ENCODE measurements at places on chromosomes 13 and 19. TPM values are rescaled to one million over a fixed set of nuclear protein-coding genes. Genes with fewer than 3 reads are reported as not detected.

Gene SGCG
- 2.6 TPM for polyA plus RNA-seq

Gene SELENOV
- polyA plus RNA-seq = 0.39 TPM

- DNase-seq = no peak
Observed at GRCh38 chr19:41746593-41747227, 8.6 kb upstream of the CEACAM6 start.

DNA sequence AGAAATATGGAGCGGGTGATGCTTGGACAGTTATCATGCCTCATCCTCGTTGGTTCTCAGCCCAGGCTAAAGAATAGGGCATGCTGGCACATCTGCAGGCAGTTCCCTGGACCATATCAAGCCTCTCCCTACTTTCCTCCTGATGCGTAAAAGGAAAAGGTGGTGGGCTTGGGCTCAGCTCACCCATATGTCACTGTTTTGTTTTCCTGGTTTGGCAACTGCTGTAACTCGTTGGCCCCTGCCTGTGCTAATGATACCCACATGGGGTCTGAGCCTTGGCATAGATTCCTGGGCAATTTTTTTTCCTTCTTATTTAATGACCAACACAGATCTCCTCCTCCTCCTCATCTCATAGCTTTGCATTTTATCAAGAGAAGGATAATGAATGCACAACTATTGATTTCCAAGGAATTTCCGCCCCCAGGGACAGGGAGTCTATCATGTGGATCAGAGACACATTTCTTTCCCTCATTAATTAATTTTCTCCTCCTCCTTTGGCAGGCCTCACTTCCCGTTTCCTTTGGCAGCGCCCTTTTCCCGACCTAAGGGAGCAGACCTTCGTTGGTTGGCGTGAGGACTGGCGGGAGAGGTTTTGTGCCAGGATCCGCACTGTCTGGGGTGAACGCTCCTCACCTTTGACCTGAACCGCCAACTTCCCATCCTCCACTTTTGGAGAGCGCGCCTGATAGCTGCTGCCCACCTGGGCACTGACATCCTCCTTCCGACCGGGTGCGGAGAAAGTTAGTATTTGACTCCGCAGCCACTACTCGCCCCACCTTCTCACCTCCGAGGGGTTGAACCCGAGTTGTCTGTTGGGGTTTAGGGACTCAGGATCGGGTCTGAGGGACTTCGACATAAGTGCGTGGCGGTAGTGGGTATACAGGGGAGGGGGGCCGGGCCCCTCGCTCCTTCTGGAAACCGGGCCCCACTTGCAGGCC, 3.4 kb upstream of the POU4F1 start:
- DNase-seq = no peak

All from ovary (tissue), 10 donors.